ENCODE measurements at places on chromosomes 3 and 15. TPM values are rescaled to one million over a fixed set of nuclear protein-coding genes. Genes with fewer than 3 reads are reported as not detected.

IFT122 gene
- 61.9 TPM for total RNA-seq

ARHGAP31 gene
- total RNA-seq: 33.6 TPM

GOLGA8T gene
- not detected for total RNA-seq

RTP2 gene
- total RNA-seq: not detected

HMG20A gene
- total RNA-seq: 25.7 TPM

KNSTRN gene
- 5.8 TPM for total RNA-seq

GOLGA6B gene
- not detected for total RNA-seq

CYP1A2 gene
- total RNA-seq: not detected

HRH1 gene
- 48.3 TPM for total RNA-seq

LRRN1 gene
- 7.7 TPM for total RNA-seq

GRCh38 chr3:128515967-128516366, 23.0 kb upstream of the GATA2 start:
- no peaks in the 10 kb centered on the region for H3K27me3 ChIP-seq
- H3K36me3 ChIP-seq: no peaks in the 10 kb centered on the region
- no peaks in the 10 kb centered on the region for H3K4me1 ChIP-seq
- H3K27ac ChIP-seq: no peak overlapping the region

- H3K4me1 ChIP-seq: peaks cover 14% of the 10 kb centered on the region
- no peaks in the 10 kb centered on the region for H3K36me3 ChIP-seq
- DNase-seq: no peak
- H3K4me3 ChIP-seq: no peak overlapping the region
- H3K27me3 ChIP-seq: no peaks in the 10 kb centered on the region
- H3K27ac ChIP-seq: no peak overlapping the region
Measured at GRCh38 chr15:85340321-85340665, 40.1 kb upstream of the AKAP13 start.

DNA sequence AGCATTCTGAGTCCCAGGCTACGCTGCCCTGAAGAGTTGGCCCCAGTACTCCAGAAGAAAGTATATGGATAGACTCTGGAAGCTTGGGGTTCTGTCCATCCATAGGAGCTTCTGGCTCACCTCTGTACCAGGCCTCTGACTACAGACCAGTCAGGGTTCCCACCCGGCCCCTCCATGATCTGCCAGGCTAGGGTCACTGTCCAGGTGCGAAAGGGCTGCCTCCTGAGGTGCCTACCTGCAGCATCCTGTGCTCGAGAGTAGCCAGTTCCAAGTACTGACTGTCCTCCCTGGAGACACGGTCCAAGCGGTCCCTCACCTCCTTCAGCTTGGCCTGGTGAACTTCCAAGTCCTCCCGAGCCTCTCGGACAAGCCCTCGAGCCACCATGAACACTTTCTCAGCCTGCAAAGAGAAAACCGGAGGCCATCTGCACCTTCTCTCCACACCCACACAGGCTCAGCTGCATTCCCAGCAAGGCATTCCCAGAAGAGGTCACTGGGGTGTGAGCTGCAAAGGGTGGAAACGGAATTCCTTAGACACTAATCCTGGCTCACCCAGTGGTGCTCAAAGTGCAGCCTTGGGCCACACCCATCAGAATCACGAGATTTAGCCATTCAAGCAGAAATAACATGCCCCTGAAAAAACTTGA, 3.7 kb upstream of the PLXNB1 start:
- no peak overlapping the region for H3K4me3 ChIP-seq
- no peak for DNase-seq
- H3K36me3 ChIP-seq: no peaks in the 10 kb centered on the region
- no peaks in the 10 kb centered on the region for H3K27me3 ChIP-seq
- H3K27ac ChIP-seq: no peak overlapping the region
- peaks cover 5% of the 10 kb centered on the region for H3K4me1 ChIP-seq

- H3K36me3 ChIP-seq: no peaks in the 10 kb centered on the region
- no peaks in the 10 kb centered on the region for H3K4me1 ChIP-seq
- H3K27me3 ChIP-seq: no peaks in the 10 kb centered on the region
- no peak for DNase-seq
- H3K27ac ChIP-seq: no peak overlapping the region
Measured at GRCh38 chr3:146382386-146382785, 87.0 kb downstream of the PLSCR2 start.

DNA sequence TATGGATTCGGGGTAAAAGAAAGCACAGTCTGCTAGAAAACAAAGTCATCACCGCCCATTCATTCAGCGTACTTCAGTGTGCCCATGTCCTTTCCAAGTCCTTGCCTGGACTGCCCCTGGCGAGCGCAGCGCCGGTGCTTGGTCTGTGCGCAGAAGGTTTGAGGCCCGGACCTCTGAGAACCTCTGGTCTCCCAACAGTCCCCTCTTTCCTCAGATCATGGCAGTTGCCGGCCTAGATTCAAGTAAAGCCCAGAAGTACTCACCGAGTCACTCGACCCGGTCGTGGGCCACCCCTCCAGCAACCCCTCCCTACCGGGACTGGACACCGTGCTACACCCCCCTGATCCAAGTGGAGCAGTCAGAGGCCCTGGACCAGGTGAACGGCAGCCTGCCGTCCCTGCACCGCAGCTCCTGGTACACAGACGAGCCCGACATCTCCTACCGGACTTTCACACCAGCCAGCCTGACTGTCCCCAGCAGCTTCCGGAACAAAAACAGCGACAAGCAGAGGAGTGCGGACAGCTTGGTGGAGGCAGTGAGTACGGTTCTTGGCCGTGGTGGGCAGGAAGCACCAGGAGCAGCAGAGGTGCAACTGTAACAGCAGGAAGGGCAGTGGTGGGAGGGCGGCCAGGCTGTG, 36.3 kb downstream of the CHDH start:
- DNase-seq: no peak
- peaks cover 20% of the 10 kb centered on the region for H3K4me1 ChIP-seq
- no peak overlapping the region for H3K27ac ChIP-seq
- H3K27me3 ChIP-seq: no peaks in the 10 kb centered on the region

- H3K27ac ChIP-seq: no peak overlapping the region
- no peaks in the 10 kb centered on the region for H3K36me3 ChIP-seq
- DNase-seq: no peak
- no peaks in the 10 kb centered on the region for H3K27me3 ChIP-seq
- no peak overlapping the region for H3K4me3 ChIP-seq
Measured at GRCh38 chr15:56608140-56608778, 125.0 kb downstream of the ZNF280D start.

- H3K4me3 ChIP-seq: no peak overlapping the region
- DNase-seq: no peak
- H3K27me3 ChIP-seq: no peaks in the 10 kb centered on the region
- H3K27ac ChIP-seq: no peak overlapping the region
- no peaks in the 10 kb centered on the region for H3K36me3 ChIP-seq
- H3K4me1 ChIP-seq: no peaks in the 10 kb centered on the region
Measured at GRCh38 chr15:100090411-100090810, 251.4 kb downstream of the ADAMTS17 start.

GRCh38 chr15:92074646-92075045, 221.1 kb downstream of the SLCO3A1 start:
- no peak overlapping the region for H3K4me3 ChIP-seq
- DNase-seq: peak; percentile 19
- H3K36me3 ChIP-seq: no peaks in the 10 kb centered on the region
- peaks cover 36% of the 10 kb centered on the region for H3K4me1 ChIP-seq

- no peak overlapping the region for H3K27ac ChIP-seq
- H3K27me3 ChIP-seq: no peaks in the 10 kb centered on the region
- peaks cover 61% of the 10 kb centered on the region for H3K4me1 ChIP-seq
- H3K4me3 ChIP-seq: no peak overlapping the region
- DNase-seq: no peak
Measured at GRCh38 chr3:138364356-138365252, 16.2 kb downstream of the MRAS start.

DNA sequence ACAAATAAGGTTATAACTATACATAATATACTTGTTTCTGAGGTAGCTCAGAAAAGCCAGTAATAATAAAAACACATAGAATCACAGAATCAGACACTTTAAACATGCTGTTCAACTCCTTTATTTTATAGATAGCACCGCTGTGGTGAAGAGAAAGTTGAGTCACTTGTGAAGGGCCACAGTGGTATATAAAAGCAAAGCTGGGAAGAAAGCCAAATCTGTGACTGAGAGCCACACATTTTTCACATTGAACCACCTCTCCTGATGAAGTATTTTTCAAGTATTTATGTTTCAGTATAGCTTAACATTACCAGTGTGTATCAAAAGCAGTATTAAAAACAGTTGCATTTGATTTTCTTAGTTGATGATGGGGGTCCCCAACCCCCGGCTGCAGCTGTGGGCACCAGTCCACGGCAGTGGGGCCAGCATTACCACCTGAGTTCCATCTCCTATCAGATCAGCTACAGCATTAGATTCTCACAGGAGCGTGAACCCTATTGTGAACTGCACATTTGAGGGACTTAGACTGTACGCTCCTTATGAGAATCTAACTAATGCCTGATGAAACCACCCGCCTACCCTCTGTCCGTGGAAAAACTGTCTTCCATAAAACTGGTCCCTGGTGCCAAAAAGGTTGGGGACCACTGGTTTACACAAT, 46.2 kb downstream of the TBL1XR1 start:
- no peak overlapping the region for H3K27ac ChIP-seq
- no peaks in the 10 kb centered on the region for H3K27me3 ChIP-seq
- DNase-seq: no peak
- peaks cover 58% of the 10 kb centered on the region for H3K4me1 ChIP-seq

- H3K36me3 ChIP-seq: no peaks in the 10 kb centered on the region
- H3K27me3 ChIP-seq: no peaks in the 10 kb centered on the region
- H3K27ac ChIP-seq: no peak overlapping the region
- no peak overlapping the region for H3K4me3 ChIP-seq
Measured at GRCh38 chr3:144351773-144352365, 380.2 kb downstream of the DIPK2A start.

- no peak overlapping the region for H3K27ac ChIP-seq
- no peak overlapping the region for H3K4me3 ChIP-seq
- H3K4me1 ChIP-seq: peaks cover 28% of the 10 kb centered on the region
- H3K27me3 ChIP-seq: no peaks in the 10 kb centered on the region
- no peak for DNase-seq
Measured at GRCh38 chr15:70274255-70274880, 176.7 kb upstream of the TLE3 start.

DNA sequence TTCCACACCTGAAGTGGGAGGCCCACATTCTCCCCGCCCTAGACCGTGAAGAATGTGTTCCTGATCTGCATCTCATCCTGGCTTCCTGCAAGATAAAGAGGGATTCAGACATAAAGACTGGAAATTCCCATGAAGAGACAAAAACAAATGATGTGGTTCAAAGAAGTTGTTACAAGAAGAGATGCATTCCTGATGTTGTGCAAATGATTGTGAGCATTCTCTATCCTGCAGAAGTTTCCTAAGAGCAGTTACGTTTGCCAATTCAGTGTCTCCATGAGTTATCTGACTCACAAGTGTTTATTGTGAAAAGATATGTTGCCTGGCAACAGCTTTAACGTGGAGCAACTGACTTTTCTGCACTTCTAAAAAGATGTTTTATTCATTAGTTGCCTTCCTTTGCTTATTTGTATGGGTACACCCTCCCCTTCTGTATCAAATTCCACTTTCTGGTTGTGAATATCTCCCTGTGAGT, 107.8 kb downstream of the ZIC4 start:
- no peaks in the 10 kb centered on the region for H3K4me1 ChIP-seq
- DNase-seq: no peak
- H3K27ac ChIP-seq: no peak overlapping the region
- no peaks in the 10 kb centered on the region for H3K36me3 ChIP-seq
- no peaks in the 10 kb centered on the region for H3K27me3 ChIP-seq
- no peak overlapping the region for H3K4me3 ChIP-seq

DNA sequence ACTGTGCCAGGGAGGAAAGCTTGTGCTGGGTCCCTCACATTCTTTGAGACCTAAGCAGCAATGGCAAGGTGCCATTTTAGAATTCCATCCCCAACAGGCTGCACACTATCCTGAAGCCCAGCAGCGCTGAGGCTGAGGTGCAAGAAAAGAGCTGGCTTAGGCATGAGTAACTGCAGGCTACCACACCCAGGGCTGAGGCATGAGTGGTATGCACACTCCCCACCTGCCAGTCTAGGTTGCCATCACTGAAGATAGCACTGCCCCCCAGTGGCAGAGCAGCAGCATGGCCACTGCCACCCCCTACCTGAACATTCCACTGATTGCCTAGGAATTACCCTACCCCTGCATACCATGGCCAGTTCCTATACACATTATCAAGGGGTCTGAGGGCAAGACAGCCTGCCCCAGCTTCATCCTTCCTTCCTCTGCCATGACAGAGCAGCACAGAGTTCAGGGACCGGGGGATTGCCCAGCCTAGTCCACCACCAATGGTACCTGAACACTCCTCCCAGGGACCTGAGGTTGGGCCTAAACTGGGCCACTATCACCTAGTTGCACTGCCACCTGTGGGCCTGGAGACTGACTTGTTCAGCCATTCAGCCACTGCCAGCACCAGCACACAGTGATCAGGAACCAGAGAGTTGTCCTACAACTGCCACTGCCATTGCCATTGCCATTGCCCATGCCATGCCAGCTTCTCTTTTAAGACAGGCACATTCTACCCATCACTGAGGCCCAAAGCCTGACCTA, 129.8 kb downstream of the SATB1 start:
- no peaks in the 10 kb centered on the region for H3K27me3 ChIP-seq
- H3K36me3 ChIP-seq: no peaks in the 10 kb centered on the region
- no peaks in the 10 kb centered on the region for H3K4me1 ChIP-seq
- DNase-seq: no peak
- no peak overlapping the region for H3K27ac ChIP-seq

GRCh38 chr3:161573136-161573535, 76.5 kb downstream of the OTOL1 start:
- DNase-seq: no peak
- H3K27ac ChIP-seq: no peak overlapping the region
- no peaks in the 10 kb centered on the region for H3K4me1 ChIP-seq
- H3K4me3 ChIP-seq: no peak overlapping the region
- H3K36me3 ChIP-seq: no peaks in the 10 kb centered on the region
- H3K27me3 ChIP-seq: no peaks in the 10 kb centered on the region

DNA sequence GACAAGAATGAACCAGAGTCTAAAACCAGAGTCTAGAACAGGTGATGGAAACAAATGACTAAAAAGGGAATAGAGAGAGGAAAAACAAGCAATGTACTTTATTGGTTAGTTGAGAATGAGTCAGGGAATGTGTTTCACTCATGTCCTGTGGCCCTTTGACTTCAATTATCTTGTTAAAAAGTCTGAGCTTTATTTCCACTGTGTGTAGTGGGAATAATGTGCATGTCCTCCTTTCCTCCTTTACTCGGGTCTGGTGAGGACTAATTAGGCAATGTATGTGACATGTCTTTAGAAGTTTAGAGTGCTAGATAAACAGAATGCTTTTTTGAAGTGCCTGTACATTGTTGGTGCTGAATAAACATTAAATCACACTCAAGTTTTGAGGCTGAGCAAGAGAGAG, 21.3 kb downstream of the LSAMP start:
- no peak overlapping the region for H3K4me3 ChIP-seq
- DNase-seq: no peak
- no peaks in the 10 kb centered on the region for H3K27me3 ChIP-seq
- H3K27ac ChIP-seq: no peak overlapping the region
- H3K4me1 ChIP-seq: no peaks in the 10 kb centered on the region

- peaks cover 50% of the 10 kb centered on the region for H3K4me1 ChIP-seq
- no peak for DNase-seq
- H3K27me3 ChIP-seq: no peaks in the 10 kb centered on the region
Measured at GRCh38 chr3:17190353-17191078, 305.8 kb downstream of the PLCL2 start.

DNA sequence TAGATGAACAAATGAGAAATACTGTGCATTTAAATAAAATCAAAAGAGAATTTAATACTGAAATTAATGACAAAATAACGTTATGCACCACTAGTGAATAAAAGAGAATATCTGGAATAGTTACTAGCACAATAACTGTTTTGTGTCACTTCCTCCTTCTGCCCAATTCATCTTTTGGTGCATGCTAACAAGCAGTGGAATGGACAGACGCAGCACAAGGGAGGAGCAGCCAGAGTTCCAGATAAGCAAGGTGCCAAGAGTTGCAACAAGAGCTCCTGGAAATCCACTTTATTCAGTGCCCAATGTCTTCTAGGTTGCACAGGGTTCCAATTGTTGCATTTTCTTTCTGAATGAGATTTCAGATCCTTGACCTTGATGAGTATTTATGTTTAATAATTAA, 66.5 kb upstream of the PLXND1 start:
- no peak for DNase-seq
- no peak overlapping the region for H3K4me3 ChIP-seq
- H3K27me3 ChIP-seq: no peaks in the 10 kb centered on the region
- H3K27ac ChIP-seq: no peak overlapping the region

Measured in thoracic aorta (tissue), 2 donors.